ENCODE measurements at places on chromosomes 2 and 18.

- DNase-seq, result no peak
These were observed 652.6 kb downstream of the NRXN1 start for GRCh38 chr2:50379351-50379750.

DNA sequence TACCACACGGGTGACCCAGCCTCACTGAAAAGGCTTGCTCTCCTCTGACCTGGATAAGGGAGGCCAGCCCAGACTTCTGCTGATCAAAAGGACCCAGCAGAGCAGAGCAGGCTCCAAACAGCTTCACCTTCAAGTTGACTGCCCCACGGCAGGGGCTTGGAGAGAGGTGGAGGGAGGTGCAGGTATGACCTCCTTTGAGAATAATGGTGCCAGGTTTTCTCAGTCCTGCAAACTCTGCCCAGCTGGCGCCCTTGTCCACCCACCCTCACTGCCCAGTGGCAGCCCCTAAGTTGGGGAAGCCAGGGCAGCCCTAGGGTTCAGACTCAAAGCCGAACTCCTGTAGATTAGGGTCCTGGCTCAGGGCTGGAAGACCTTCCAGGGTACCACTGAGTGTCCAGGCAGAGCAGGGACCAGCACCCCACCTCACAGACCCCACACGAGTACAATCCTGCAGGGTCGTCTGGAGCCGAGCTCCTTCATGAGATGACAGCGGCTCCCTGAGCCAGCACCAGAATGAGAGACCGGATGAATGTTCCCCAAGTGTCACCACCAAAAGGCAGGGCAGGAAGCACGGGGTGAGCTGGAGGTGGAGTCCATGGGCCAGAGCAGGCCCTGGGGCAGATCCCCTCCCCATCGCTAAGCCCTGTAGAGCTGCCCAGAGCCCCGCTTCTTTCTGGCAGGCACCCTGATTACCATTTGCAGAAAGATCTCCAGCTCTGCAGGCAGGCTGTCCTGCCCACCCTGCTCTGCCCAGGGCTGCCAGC, 3.6 kb upstream of the GPC1 start:
- no peak for DNase-seq

DNA sequence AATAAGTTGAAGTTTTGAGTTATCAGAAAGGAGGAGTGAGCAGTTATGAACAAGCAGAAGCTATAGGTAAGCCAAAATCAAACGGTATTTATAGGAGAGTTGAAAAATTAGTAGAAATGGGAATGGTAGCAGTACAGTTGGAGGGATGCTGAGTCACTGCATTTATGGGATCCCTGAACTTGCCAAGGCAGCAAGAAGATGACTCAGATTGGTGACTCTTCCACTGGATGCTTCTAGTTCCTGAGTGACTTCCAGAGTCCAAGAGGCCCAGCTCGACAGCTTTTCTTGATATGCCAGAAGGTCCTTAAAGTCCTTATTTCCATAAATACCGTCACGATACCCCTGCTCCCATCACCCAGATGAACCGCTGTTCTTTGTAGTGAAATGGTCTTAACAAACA, 31.1 kb upstream of the ACTR3 start:
- peak; percentile 16 for DNase-seq

DNA sequence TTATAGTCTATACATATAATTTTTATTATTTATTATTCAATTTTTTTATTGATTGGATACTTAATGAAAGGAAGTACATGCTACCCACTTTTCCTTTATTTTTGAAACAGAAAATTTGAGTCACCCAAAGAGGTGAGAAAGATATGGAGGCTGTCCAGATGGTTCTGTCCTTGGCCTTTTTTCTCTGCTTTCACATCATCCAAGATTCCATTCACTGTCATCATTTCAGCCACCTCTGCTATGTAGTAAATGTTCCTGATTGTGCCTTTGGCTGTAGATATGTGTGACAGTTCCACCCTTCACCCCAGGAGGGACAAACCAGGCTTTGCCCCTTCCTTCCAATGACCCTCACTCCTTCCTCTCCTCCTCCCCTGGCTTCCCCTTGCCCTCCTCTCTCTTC, 675.7 kb upstream of the ID2 start:
- no peak for DNase-seq

DNA sequence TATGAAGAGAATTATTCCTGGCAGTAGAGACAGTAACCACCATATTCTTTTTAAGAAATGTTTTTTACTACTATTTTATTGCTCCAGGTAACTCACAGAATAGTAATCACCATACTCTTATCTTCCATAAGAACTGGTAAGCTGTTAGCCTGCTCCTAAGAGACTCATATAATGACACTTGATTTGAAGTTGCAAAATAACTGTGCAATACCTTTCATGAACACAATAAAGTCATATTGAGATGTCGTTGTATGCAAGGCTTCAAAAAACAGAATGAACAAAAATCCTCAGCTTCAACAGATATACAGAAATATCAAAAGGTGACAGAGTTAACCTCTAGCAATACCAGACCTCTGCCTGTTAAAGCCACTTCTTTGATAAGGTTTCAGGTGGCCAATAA, 360.1 kb downstream of the NBAS start:
- DNase-seq, result no peak

- DNase-seq, result no peak
These were observed 143.3 kb downstream of the ZFP36L2 start for GRCh38 chr2:43082903-43083677.

DNA sequence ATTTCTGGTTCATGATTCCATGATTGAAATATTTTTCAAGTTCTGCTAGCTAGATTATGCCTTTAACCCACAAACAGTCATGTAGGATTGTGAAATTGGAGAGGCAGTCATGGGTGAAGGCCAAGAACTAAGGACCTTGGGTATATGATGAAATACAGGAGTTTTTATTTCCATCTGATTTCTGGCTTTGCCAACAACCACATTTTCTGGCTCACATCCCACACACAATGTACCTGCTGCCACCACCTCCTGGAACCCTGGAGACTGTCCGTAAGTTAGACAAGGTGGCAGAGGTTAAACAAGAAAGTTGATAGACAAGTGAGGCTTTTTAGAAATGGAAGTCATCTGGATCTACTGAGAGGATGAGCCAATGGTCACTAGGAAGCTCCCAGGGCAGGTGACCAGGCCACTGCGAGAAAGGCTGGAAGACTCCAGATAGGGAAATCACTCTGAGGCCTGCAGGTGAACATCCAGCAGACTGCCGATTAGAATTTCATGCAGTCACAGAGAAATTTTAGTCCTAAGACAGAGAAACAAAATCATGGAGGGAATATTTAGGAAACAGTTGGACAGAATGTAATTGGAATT, 402.0 kb downstream of the ALK start:
- DNase-seq, result no peak

DNA sequence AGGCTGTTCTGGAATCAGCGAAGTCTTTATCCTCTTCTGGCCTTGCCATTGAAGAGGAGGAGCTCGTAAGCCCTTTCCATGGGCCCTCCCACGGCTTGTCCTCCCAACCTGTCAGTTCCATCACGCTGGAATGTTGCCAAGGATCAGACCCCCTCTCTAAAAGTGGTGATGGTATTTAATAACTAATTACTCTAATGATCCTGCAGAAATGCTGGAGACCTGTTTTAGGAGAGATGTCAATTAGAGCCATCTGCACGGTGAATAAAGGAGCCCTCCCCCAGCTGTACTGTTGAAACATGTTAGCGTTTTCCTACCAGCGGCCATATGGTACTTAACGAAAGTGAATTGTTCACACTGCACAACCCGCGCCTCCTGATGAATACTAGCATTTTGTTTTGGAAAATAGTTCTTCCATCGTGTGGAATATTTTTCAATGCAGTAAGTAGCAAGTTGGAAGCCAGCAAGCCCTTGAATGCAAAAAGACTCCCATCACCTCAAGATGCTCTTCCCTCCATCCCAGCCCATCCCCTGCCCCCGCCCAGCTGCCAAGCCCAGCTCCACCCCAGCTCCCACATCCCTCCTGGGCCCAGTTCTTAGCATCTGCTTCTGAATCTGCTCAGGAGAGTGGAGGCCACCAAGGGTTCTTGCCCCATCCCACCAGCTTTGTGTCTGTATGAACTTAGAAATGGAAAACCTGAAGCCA, 145.4 kb downstream of the KLHL29 start:
- no peak for DNase-seq

GRCh38 chr2:194985258-194985657, 671.8 kb upstream of the SLC39A10 start:
- DNase-seq, result no peak

DNA sequence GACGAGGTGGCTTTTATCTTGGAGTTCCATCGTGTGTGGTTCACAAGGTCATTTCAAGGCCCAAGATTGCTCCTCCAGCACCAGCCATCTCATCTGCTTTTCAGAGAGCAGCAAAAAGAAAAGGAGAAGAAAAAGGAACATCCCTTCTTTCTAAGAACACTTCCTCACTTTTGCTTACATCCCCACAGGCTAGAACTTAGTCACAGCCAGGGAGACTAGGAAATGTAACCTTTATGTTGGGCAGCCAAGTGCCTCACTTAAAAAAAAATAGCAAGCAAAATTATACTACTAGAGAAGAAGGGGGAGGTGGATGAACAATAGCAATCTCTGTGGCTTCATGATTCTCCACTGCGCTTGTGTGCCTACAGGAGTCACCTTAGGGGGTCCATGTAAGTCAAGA, 141.8 kb downstream of the SMAD2 start:
- DNase-seq, result no peak

GRCh38 chr2:172394002-172394401, 33.4 kb upstream of the ITGA6 start:
- no peak for DNase-seq

- no peak for DNase-seq
These were observed 588.0 kb upstream of the NRXN1 start for GRCh38 chr2:51619961-51620360.

- no peak for DNase-seq
These were observed 69.5 kb downstream of the EVA1A start for GRCh38 chr2:75491129-75491753.

Measured in CD4-positive, alpha-beta T cell treated with Interleukin-1 beta for 1 hour (primary cell).